NCI-H446 (cell line): ENCODE measurements at places on chromosomes 3 and 15.

- DNase-seq: no peak
Measured at GRCh38 chr3:193780397-193780796, 187.4 kb downstream of the OPA1 start.

DNA sequence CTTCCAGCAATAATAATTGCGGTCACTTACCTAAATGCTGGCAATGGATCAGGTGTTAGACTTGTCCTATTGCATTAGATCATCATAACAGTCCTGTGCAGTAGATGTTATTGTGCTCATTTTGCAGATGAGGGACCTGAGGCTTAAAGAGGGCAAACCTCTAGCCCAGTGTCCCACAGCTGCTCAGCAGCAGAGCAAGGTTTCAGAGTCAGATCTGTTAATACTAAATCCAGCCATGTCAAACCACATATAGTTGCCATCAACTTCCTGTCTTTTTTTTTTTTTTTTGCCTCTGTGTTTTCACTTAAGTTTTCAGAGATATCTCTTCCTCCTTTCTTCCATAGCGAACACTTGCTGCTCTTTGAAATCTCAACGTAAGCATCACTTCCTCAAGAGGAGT, 12.1 kb downstream of the FEZF2 start:
- DNase-seq: no peak

GRCh38 chr3:43390255-43390588, 103.9 kb downstream of the SNRK start:
- peak; percentile 3 for DNase-seq

GRCh38 chr3:100869787-100870186, 123.4 kb downstream of the ABI3BP start:
- DNase-seq: no peak

GRCh38 chr3:15703346-15703745, 94.4 kb downstream of the ANKRD28 start:
- no peak for DNase-seq

GRCh38 chr3:169303660-169304059, 359.9 kb downstream of the MECOM start:
- DNase-seq: no peak
